Posterior vena cava (tissue), 2 donors: ENCODE measurements at places on chromosomes 6 and 20. TPM values are rescaled to one million over a fixed set of nuclear protein-coding genes. Genes with fewer than 3 reads are reported as not detected.

DNA sequence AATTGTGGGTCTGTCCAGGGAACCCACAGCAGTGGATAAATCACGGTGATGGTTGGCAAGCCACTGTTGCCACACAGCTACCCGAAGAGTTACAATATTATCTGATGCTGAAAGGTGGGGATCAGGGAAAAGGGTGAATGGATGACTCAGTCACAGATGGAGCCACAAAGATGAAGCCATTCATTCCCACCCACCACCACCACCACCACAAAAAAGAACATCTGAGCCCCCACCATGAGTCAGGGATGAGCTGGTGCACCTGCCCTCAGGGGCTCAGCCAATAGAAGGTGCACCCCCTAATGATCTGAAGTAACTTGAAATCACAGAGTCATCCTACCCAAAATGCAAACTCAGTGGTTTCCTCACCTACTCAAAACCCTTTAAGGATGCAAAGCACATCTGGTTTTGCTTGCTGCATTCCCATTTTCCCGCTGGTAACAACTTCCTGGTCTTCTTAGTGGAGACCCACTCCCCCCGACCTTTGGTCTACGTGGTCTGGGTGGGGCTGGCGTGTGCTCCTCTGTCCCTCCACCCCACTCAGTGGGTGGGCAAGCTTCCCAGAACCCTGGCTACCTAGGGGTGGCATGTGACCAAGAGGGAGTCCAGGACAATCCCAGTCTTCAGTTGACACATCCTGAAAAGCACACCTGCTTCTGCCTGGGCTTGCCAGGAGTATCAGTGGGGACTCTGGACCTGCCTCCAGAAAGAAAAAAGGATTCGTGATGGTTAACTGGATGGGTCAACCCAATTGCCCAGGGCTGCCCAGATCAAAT lies 125.5 kb downstream of the ANKRD60 start:
- DNase-seq = no peak

DNA sequence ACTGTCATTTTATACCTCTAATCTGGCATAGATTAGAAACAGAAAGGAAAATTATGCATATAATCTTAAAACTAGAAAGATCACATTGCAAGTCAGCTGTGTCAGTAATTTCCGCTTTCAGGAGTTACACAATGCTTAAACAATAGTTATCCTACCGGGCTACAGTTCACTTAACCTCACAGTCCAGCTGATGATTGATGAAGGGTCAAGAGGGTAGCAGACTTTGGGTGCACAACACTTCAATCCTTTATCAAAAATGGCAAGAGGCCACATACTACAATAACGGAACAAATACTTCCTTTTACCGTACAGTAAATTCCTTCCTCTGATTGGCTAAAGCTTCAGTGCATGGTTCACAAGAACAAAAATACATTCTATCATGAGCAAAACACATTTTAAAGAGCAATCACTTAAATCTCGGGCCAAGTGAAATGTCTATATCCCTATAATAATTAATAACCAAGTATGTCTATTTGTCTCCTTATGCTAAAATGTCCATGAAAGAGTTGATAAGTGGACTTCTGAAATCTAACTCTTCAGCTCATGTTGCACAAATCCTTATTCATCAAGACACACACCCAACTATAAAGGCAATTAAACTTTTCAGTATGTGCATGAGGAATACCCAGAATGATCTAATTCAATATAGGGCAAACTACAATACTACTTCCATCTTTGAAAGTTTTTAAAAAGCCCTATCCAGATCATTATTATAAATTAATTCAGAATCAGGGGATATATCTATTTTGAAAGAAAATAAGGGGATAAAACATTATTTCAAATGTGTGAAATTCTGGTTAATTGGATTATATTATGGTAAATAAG lies 76.8 kb downstream of the HIVEP2 start:
- DNase-seq = no peak

- no peak for DNase-seq
Measured at GRCh38 chr6:7432391-7433120, 42.9 kb downstream of the RIOK1 start.

DNA sequence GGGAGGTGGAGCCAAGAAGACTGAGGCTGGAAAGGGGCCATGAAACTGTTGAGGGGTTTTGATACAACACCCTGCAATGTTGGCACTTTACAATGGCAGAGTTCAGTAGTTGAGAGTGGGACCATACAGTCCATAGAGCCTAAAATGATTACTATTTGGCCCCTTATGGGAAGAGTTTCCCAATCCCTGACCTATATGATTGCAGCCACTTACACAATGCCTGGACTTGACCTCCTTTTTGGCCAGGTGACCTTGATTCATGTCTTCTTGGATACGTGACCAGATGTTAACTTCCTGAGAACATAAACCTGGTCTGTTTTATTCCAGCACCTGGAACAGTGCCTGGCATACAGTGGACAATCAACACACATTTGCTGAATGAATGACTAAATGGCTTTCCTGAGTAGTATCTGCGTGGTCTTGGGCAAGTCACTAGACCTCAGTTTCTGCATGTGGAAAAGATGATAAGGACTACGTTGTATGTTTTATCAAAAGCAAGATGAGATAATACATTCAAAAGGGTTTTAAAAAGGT lies 58.4 kb downstream of the NOX3 start:
- DNase-seq = no peak

- no peak for DNase-seq
Measured at GRCh38 chr6:111154981-111155380, 67.7 kb downstream of the SLC16A10 start.

- no peak for DNase-seq
Measured at GRCh38 chr20:32635764-32636163, 38.0 kb downstream of the C20orf203 start.

GRCh38 chr6:1387876-1388629 lies 1.3 kb upstream of the FOXF2 start:
- DNase-seq = no peak

DNA sequence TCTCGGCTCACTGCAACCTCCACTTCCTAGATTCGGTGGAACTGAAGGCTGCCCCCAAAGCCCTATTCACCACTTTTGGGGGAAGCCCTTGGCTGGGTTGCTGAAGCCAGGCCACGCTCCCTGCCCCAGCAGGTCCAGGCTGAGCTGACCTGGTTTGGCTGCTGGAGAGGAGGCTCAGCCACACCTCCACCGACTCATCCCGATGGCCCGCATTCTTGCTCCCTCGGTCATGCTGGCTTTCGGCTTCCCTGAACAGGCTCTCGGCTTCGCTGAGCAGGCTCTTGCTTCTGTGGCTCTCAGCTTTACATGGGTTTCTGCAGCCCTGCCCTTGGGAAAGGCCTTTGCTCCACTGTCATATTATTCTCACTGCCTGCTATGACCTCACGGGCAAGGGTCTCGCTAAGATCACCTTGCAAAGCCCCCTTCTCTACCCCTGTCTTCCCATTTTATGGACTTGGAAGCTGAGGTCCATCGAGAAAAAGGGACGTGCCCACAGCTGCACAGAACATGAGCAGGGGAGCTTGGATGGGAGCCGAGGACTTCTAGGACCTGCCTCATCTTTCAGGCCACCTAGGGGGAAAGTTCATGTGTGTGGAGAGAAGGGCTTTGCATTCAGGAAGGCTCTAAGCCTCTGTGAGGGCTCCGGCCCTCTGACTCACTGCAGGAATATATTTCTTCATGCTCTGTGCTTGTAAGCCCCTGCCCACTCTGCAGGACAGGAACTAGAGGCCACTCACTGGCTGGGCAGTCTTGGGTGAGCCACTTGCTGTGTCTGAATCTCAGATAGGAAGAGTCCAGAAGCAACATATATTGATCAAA lies 15.6 kb downstream of the ARHGAP40 start:
- no peak for DNase-seq

DNA sequence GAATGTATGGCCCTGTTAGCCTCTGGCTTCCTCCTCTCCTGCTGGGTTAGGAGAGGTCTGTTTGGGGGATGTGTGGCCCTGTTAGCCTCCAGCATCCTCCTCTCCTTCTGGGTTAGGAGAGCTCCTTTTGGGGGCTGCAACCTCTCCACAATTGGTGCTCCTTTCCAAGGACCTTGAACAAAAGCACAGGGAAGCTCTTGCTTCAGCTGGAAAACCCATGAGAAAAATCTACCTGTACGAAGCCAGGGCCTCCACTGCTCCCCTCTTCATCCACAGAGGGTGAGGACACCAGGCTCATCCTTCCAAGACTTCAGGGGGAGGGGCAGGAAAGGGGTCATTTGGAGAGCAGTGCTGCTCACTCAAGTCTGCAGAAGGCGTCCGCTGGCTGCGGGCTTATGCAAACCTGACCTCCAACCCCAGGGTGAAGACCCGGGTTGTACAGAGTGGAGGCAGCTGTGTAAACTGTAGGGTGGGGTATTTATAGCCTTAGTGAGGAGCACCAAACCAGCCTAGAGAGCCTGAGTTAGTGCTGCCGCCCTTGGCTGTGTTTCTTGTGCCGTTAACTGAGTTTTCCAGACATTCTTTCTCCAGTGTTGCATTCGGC lies 62.1 kb downstream of the SLC24A3 start:
- no peak for DNase-seq

- DNase-seq = no peak
Measured at GRCh38 chr6:122140031-122140430, 259.4 kb upstream of the HSF2 start.

- DNase-seq = no peak
Measured at GRCh38 chr6:74409447-74409846, 713.4 kb downstream of the CD109 start.

GRCh38 chr6:133277900-133278545 lies 36.9 kb downstream of the EYA4 start:
- no peak for DNase-seq

GRCh38 chr6:74731204-74731603 lies 474.6 kb downstream of the COL12A1 start:
- DNase-seq = no peak

- DNase-seq = no peak
Measured at GRCh38 chr20:62780204-62780603, 16.1 kb upstream of the MRGBP start.

The GPR6 gene
- not detected for total RNA-seq

The AVP gene
- not detected for total RNA-seq

The CFB gene
- total RNA-seq = 83.3 TPM

The NKX2-2 gene
- 0.33 TPM for total RNA-seq

The LRRC1 gene
- total RNA-seq = 10.4 TPM

The TP53TG5 gene
- 2.0 TPM for total RNA-seq
